Thoracic aorta (tissue), 2 donors: ENCODE measurements at places on chromosomes 11 and 22.

- no peak for DNase-seq
These were observed 94.4 kb upstream of the OR4B1 start for GRCh38 chr11:48122246-48122645.

DNA sequence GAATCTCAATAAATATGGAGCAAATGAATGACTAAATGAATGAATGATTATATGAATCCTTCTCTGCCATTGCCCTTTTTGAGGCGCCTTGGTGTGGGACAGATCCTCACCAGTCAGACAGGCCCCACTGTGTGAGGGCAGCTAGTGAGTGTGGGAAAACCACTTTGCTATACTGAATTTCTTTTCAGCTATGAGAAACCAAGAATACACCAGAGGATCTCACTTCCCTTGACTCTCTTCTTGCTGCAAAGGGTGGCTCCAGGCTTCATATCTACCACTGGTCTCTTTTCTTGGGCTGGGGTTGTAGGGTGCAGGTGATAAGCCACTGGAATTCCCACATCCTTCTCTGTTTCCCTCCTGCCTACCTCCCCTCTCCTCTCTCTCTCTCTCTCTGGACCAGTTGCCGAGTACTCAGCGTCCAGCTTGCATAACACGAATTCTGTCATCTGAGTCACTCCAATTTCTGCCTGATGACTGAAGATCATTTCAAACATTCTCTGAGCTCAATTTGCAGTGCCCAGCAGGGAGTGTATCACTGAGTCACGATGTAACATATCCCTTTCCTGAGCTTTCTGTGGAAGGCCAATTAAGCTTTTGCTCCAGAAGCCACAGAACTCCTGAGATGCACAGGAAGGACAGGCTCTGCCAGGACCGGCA lies 304.3 kb upstream of the NCAM1 start:
- DNase-seq = no peak

DNA sequence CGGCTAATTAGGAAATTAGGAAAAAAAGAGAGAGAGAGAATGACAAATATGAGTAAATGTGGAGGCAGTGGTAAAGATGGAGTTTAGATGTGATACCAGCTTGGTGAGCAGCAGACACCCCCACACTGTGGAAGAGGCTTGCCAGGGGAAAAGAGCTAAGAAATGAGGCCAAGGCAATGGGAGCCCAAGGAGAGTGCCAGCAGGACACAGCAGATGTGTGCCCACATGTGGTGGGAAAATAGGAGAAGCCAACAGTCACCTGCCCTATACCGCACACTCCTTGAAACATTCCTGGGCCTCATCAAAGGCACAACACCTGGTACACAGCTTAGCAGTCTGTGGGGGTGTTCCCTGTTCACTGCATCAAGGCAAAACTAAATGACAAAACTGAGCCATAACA lies 104.9 kb downstream of the FAM76B start:
- no peak for DNase-seq

GRCh38 chr11:995044-995751 lies 41.3 kb downstream of the MUC6 start:
- DNase-seq = no peak

- no peak for DNase-seq
These were observed 132.3 kb upstream of the ZBED5 start for GRCh38 chr11:10990160-10990559.

DNA sequence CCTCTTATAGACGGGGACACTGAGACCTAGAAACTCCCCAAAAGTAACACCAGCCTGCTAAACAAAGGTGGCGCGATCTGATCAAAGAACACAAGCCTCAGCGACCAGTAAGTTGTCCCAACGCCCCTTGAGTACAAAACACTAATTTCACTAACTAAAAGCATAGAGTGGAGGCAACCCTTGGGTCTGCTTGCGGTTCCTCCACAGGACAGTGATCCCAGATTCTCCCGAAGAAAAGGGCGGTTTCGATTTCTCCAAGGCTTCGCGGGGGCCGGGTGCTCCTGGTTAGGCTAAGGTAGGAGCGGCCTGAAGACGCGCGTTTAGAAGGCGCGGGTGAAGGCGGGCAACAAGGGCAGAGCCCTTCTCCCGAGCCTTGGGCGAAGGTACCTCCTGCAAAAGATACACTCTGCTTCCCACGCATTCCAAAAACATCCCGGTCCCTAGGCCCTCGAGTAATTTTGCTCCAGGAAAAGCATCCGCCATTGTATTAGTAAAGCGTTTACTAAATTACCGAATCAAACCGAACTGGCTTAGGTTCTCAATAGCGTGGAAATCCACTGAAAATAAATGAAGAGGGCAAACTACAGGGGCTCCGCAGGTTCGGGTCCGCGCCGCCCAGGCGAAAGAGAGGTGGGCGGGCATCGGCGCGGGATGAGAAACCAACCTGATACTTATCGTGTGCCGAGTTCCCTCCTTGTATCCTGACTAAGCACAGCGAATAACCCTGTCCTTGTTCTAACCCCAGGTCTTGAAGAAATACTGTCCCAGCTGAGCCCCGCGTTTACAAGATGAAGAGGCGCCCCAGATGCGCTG lies 2.0 kb downstream of the WT1 start:
- no peak for DNase-seq

GRCh38 chr11:19447150-19447566 lies 206.4 kb upstream of the E2F8 start:
- no peak for DNase-seq

- DNase-seq = no peak
These were observed 34.6 kb upstream of the MN1 start for GRCh38 chr22:27836181-27836580.

DNA sequence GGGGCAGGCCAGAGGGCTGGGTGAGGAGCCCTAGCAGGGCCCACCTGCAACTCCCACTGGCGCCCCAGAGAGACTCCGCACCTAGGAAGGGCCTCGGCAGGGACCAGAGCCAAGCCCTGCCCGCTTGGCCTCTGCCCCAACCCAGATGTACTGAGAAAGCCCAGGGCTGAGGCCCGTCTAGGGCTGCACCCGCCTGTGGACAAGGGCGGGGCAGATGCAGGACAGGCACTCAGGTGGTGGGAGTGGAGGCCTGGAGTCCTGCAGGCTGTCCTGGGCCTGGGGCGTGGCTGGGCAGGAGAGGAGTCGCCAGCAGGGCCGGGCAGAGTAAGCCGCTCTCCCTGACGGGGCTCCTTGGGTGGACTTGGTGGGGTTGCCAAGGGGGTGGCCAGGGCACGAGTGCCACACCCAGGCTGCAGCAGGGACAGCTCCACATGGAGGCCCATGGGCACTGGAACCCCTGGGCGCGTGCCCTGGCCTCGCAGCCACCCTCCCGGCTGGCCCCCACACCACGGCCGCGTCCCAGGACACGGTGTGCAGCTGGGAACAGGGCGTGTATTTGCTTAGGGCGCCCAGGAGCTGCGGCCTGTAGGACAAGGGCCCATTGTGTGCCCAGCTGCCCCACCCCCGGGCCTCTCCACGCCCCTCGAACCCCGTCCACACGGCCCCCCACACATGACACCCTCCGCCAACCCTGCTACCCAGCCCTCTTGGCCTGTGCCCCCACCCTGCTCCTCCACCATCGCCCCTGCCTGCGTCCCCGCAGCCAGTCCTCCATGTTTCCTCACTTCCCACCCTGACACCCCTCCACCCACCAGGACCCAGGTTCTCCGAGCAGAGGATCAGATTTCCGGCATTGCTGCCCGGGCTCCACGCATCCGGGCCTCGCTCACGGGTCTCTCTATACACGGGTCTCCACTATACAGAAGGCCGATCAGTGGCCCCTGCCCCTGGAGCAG lies 11.3 kb upstream of the PIM3 start:
- no peak for DNase-seq

DNA sequence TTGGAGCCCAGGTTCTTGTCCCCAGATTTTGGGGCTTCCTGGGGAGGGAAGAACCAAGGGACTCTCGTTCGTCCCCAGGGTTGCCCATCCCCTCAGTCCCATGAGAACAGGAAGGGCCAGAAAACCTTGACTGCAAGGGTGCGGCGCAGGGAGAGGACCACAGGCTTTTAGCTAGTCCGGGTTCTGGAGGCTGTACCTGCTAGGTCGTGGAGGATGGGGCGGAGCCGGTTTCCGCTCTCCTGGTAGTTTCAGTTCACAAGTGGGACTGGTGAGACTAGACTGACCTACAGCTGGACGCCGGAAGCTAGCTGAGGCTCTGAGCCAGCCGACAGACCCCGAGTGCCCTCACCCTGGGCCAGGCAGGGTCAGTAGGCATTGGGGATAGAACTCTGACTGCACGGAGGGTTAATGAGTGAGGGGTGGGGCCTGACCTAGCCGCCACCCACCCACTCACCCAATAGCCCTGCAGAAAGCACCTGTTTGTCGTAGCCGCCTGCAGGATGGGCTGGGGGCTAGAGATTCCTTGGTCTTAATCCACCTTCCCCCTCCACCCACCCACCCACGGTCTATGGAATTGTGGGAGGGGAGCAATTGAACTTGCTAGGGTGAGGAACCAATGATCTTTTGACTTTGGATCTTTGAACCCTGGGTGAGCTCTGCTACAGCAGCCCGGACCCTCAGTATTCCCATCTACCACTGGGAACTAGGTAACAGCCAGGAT lies 1.5 kb downstream of the MAFF start:
- DNase-seq = no peak

- DNase-seq = no peak
These were observed 97.2 kb downstream of the PIWIL4 start for GRCh38 chr11:94664346-94664745.

- no peak for DNase-seq
These were observed 299.7 kb downstream of the TTC28 start for GRCh38 chr22:28379951-28380350.

DNA sequence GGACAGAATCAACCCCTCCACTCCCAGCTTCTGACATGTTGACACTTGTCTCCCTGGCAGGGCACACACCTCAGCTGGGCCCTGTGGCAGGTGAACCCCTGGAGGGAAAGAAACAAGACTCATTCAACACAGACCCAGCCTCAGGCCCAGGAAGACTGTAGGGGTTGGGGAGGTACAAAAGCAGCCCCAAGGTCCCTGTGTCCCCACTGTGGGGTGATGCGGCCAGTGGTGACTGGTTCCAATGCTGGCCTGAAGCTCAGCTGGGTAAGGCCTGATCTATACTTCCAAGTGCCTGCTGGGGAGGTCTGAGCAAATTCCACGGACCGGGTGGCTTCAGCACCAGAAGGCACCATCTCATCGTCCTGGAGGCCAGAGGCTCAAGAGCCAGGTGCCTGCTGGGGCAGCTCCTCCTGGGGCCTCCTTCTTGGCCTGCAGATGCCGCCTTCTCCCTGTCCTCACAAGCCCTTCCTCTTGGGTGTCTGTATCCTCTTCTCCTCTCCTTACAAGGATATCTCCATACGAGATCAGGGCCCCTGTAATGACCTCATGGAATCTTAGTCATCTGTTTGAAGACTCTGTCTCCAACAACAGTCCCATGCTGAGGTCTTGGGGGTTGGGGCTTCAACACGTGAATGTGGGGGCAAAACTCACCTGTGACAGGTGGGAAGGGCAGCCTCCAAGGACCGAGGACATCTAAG lies 1492.1 kb downstream of the BRD1 start:
- DNase-seq = no peak

GRCh38 chr11:10861799-10862198 lies 3.9 kb upstream of the ZBED5 start:
- DNase-seq = no peak

DNA sequence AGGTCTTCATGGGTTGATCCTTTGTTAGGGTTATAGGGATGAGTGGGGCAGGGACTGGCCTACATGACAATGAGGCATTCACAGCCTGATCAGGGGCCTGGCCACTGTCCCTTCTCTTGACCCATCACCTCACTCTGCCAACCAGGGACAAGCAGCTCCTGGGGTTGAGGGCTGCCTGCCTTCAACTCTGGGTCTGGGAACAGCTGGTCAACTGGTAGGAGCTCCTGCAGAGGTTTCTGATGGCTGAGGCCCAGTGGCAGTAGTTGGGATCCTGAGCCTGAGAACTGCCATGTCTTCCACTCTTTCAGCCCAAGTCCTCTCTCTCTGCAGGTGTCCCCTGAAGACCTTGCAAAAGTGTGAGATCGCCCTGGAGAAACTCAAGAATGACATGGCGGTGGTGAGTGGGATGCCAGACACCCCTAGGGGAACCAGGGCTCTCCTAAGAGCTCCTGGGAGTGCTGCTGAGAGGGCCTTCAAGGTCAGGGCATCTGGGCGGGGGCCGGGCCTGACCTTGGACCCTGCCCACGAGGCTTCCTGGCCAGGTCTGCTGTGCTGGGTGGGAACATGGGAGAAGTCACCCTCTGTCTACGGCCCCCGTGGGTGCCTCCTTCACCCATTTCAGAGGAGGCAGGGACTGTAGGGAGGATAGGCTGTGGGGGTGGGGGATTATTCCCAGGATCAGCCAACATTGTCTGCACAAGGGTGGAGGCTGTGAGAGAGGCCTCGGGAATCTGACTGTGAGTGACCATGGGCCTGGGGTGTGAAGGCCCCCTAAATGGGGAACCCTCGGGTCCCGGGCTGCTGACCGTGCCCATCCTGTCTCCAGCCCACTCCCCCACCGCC lies 76.8 kb downstream of the MED15 start:
- no peak for DNase-seq

GRCh38 chr11:79564288-79564925 lies 123.6 kb upstream of the TENM4 start:
- no peak for DNase-seq

- DNase-seq = no peak
These were observed 12.7 kb upstream of the CAPN5 start for GRCh38 chr11:77054084-77054483.

- no peak for DNase-seq
These were observed 3.8 kb upstream of the CCDC86 start for GRCh38 chr11:60838132-60838531.

DNA sequence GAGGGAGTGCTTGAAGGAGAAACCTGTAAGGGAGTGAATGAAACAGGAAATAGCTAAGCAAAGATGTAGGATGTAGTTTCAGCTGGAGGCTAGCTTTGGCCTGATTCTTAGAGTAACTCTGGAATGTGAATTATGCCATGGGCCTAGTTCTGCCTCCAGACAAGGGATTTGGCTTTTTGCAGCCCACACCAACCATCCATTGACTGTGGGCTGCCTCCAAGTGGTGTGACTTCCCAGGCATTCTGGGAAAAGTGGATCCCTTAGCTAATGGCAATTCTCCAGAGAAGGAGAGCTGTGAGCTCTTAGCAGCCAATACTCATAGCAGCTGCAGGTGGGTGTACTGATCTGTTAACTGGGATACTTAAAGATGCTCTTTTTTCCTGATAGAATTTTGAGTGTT lies 2.0 kb upstream of the OR9I1 start:
- no peak for DNase-seq

GRCh38 chr11:12784445-12784844 lies 110.2 kb downstream of the TEAD1 start:
- DNase-seq = no peak

DNA sequence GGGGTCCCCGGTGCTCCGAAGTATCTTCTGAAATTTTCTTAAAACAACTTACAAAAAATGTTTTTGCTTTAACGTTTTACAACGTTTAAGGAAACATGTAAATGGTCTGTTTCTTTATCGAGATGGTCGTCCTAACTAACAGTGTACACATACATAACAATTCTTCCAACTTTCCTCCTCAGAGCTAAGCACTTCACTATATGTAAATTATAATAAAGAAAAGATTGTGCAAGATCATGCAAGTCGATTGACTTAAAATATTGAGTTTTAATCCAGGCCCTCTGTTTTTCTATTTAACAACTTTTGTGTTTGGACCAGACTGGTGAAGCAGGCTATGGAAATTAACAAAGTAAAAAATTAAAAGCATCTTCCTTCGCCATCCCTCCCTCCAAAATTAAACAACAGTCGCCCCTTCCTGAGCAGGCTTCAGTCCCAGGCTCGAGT lies 4.9 kb downstream of the ALX4 start:
- DNase-seq = no peak
